T-helper 1 cell treated with Interleukin-12 subunit alpha and Interleukin-12 subunit beta and Interleukin-4 antibody, amounts not matched to agents 30 ng/mL and 1 ng/mL, for 36 hours (primary cell): ENCODE measurements at places on chromosomes 5 and 9. TPM values are rescaled to one million over a fixed set of nuclear protein-coding genes. Genes with fewer than 3 reads are reported as not detected.

AGXT2 gene
- total RNA-seq: not detected in 2 replicates

ACOT12 gene
- total RNA-seq: not detected in 2 replicates

SLCO6A1 gene
- total RNA-seq: not detected in 2 replicates

CCDC192 gene
- total RNA-seq: not detected in 2 replicates

UBTD2 gene
- total RNA-seq: 5.7 and 6.4 TPM in 2 replicates

CTXN3 gene
- total RNA-seq: not detected in 2 replicates

ZMYND19 gene
- total RNA-seq: 37.1 and 38.6 TPM in 2 replicates

ANGPTL2 gene
- 0.07 TPM in 1 of 2 replicates, not detected in the other for total RNA-seq

LRRC26 gene
- not detected in 2 replicates for total RNA-seq

IFNK gene
- not detected in 2 replicates for total RNA-seq

BRD3 gene
- 24.2 and 26.3 TPM in 2 replicates for total RNA-seq

NMUR2 gene
- not detected in 2 replicates for total RNA-seq

PCDHGA5 gene
- 0.46 and 0.49 TPM in 2 replicates for total RNA-seq

PLAC8L1 gene
- 0.96 TPM in 1 of 2 replicates, not detected in the other for total RNA-seq

IGFBPL1 gene
- not detected in 2 replicates for total RNA-seq

BTNL8 gene
- total RNA-seq: not detected in 2 replicates

KCNV2 gene
- total RNA-seq: not detected in 2 replicates

PFN3 gene
- not detected in 2 replicates for total RNA-seq

PCA3 gene
- total RNA-seq: not detected in 2 replicates

C7 gene
- not detected in 2 replicates for total RNA-seq

FOXD4L6 gene
- total RNA-seq: 0.15 TPM in 1 of 2 replicates, not detected in the other

RLN2 gene
- total RNA-seq: 1.3 and 2.4 TPM in 2 replicates

PTPN3 gene
- total RNA-seq: 2.1 and 2.8 TPM in 2 replicates

CDH9 gene
- not detected in 2 replicates for total RNA-seq

NREP gene
- 18.0 and 21.3 TPM in 2 replicates for total RNA-seq

MRNIP gene
- 19.5 and 23.6 TPM in 2 replicates for total RNA-seq

SLC45A2 gene
- total RNA-seq: 0.34 TPM in 1 of 2 replicates, not detected in the other

ACTBL2 gene
- total RNA-seq: not detected in 2 replicates

ADAMTS19 gene
- not detected in 2 replicates for total RNA-seq

SPINK7 gene
- total RNA-seq: not detected in 2 replicates

FCN2 gene
- not detected in 2 replicates for total RNA-seq

EXOSC3 gene
- total RNA-seq: 67.8 and 68.9 TPM in 2 replicates

WNK2 gene
- total RNA-seq: 0.20 and 0.22 TPM in 2 replicates

NSA2 gene
- total RNA-seq: 58.2 and 70.1 TPM in 2 replicates

TMC1 gene
- total RNA-seq: 0.27 TPM in 1 of 2 replicates, not detected in the other

TTC16 gene
- 0.22 and 0.41 TPM in 2 replicates for total RNA-seq

KCNT1 gene
- not detected in 2 replicates for total RNA-seq

NR6A1 gene
- total RNA-seq: 0.59 and 0.81 TPM in 2 replicates
